GM12891 (cell line): ENCODE measurements at places on chromosomes 3 and 15.

- DNase-seq: no peak
Measured at GRCh38 chr15:31481142-31481541, 154.5 kb downstream of the KLF13 start.

DNA sequence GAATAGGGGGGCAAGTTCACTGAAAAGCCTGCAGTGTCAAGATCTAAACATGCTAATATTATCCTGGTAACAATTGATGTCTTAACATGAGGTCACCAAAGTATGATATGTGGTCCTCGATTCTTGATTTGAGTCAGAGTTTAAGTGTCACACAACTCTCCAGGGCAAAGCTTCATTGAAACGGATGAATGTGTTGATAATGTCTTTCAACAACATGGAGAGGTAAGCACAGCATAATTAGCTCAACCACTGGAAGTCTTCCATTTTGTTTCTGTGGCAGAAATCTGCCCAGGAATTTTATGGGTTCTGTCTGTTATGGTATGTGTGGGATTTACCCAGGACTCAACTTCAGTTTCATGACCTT lies 591.5 kb downstream of the ZNF385D start:
- DNase-seq: no peak

GRCh38 chr3:108136561-108137459 lies 46.0 kb upstream of the CD47 start:
- no peak for DNase-seq

- no peak for DNase-seq
Measured at GRCh38 chr3:111311709-111312235, 230.2 kb upstream of the CD96 start.

GRCh38 chr3:116678853-116679252 lies 30.7 kb upstream of the TUSC7 start:
- DNase-seq: no peak

- DNase-seq: no peak
Measured at GRCh38 chr3:133115176-133115575, 77.0 kb downstream of the TMEM108 start.

- no peak for DNase-seq
Measured at GRCh38 chr3:177742273-177742672, 545.0 kb upstream of the TBL1XR1 start.

- DNase-seq: peak; percentile 6
Measured at GRCh38 chr3:18423401-18424212, 1.5 kb downstream of the SATB1 start.

GRCh38 chr3:172259111-172259541 lies 189.1 kb downstream of the GHSR start:
- no peak for DNase-seq

DNA sequence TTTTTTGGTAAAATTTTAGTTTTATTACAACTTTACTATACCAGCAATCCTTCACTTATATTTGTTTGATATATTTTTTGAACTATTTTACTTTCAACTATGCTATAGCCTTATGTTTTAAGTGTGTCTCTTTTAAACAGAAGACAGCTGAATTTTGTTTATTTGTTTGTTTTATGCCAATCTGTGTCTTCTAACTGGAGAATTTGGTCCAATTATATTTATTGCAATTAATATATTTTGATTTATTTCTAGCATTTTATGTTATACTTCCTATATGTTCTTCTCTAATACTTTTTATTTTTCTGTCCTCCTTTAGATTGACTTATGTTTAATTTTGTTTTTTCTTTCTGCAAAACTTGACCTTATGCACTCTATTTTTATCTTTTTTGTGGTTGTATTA lies 4.9 kb upstream of the MME start:
- no peak for DNase-seq

GRCh38 chr3:186109897-186110803 lies 1.3 kb upstream of the ETV5 start:
- no peak for DNase-seq

GRCh38 chr15:84749111-84749991 lies 959 bp downstream of the ZNF592 start:
- no peak for DNase-seq

DNA sequence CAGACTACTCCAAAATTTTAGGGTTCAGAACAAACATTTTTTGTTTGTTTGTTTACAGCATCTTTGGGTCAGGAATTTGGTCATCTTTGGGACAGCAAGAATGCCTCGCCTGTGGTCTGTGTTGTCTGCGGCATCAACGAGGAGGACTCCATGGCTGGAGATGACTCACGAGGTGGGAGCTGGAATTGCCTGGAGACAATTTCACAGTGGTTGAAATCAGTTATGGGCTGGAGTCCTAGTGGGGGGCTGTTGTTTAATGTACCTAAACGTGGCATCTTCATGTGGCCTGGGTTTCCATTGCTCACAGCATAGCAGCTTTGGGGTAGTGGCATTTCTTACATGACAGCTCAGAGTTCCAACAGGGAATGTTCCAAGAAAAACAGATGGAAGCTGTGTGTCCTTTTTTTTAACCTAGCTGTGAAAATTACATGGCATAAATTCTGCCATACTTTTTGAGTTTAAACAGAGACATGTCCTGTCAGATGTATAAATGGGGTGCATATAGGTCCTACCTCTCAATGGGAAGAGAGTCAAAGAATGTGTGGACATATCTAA lies 507.3 kb upstream of the CBLB start:
- DNase-seq: no peak

GRCh38 chr3:70518356-70518755 lies 205.9 kb upstream of the MDFIC2 start:
- DNase-seq: no peak

DNA sequence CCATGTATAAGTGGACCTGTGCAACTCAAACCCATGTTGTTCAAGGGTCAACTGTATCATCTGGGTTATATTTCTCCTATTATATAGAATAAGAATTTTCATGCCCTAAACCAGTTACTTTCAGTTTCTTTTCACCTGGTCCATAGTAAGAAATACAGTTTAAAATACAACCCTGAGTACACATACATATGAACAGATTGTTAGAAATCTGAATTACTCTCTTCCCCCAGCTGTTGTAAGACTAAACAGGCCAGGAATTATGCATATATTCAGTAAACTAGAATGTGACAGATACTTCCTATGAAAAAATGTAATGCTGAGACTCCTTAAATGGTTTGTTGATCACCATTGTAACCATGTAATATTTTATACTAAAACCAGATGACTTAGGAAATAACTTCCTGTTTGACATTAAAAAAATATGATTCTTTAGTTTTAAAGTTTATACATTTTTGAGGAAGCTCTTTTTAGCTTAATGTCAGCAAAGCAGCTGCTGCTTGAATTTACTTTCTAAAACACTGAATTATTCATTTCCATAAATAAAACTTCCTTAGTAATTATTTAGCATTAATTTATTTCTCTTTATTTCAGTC lies 52.5 kb upstream of the ZCWPW2 start:
- no peak for DNase-seq

- no peak for DNase-seq
Measured at GRCh38 chr15:29472901-29473445, 203.4 kb upstream of the NSMCE3 start.

GRCh38 chr15:32651229-32651837 lies 9.8 kb downstream of the SCG5 start:
- peak; percentile 58 for DNase-seq

GRCh38 chr3:901953-902778 lies 190.7 kb upstream of the CNTN6 start:
- no peak for DNase-seq
